ENCODE measurements at places on chromosomes 4 and X. TPM values are rescaled to one million over a fixed set of nuclear protein-coding genes. Genes with fewer than 3 reads are reported as not detected.

DNA sequence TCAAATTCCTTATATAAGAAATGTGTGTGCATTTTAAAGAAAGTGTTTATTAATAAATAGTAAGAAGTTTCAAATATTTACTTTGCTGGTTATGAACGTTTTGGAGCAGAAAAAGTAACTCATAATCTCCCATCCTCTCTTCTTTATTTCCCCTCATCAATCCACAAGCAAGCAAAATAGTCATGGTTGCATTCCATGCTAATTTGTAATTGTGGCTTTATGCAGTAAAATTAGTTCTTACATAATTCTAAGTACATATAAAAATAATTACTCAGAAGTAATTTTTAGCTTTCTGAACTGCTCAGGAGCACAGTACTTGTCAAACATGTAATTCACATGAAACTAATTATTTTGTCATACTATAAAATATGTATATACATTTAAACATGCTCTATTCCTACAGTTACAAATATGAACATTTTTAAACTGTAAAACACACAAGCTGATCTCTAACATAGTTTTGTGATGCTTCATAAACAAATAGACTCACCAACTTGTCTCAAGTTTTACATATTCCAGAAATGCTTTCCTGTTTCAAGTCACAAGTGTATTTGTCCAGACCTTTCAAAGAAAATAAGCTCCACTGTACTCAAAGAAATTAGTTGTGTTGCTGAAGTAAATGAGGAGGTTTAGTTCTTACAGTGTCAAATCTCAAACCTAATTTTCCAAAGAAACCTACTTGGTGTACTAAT lies 218.9 kb downstream of the PABPC4L start:
- no peak for DNase-seq

- no peak for DNase-seq
Observed at GRCh38 chrX:72685018-72685417, 29.1 kb downstream of the PHKA1 start.

GRCh38 chr4:91099666-91100065 lies 972.5 kb downstream of the CCSER1 start:
- no peak for DNase-seq

- no peak for DNase-seq
Observed at GRCh38 chr4:118743867-118744266, 58.7 kb downstream of the METTL14 start.

- no peak for DNase-seq
Observed at GRCh38 chr4:56372774-56373173, 14.5 kb downstream of the AASDH start.

DNA sequence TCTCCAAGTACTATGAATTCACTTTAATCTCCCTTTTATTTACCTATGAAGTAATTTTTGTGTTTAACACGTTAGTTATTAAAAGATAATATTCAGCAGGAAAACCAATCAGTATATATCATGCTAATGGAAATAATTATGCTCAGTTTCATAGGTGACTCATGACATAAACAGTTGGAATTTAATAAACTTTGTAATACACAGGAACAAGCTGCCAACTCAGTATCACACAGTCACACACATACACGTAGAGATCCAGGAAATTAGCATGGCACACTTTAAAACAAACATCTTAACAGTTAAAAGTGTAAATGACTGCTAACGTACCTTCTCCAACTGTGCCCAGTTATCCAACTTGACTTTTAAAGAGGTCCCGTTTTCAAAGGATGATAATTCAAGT lies 2.3 kb downstream of the SPATA4 start:
- DNase-seq = no peak

DNA sequence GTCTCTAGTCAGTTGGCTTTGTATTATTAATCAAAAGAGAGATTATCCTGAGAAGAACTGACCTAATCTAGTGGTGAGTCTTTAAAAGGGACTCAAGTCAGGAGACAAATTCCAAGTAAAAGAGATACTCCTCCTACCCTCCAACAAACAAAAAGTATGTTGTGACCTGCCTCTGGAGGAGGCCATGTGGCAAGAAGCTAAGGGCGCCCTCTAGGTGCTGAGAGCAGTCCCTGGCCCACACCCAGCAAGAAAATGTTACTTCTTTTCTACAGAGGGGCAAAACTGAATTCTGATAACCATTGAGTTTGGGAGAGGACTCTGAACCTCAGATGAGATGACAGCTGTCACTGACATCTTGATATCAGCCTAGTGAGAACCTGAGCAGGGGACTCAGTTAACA lies 953.6 kb upstream of the AGA start:
- DNase-seq = no peak

DNA sequence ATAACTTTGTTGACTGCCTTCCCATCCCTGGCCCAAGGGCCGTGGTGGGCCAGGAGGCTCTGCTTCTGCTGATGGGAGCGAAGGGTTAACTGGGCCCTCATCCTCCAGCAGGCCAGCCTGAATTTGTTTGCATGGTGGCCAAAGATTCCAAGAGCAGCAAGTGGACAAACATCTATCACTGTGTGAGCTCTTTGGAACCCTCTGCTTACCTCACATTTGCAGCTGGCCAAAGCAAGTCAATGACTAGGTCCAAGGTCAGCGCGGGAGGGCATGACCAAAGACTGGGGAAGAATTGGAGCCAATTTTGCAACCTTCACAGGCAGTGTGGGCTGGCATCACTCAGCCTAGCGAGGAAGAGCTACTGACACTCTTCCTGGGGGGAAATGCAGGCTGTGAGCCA lies 67.8 kb upstream of the ATP6AP2 start:
- DNase-seq = no peak

The SRPX gene
- 34.0 TPM for polyA plus RNA-seq

The PDGFC gene
- 30.5 TPM for polyA plus RNA-seq

The MSL3 gene
- 40.1 TPM for polyA plus RNA-seq

The LIN54 gene
- polyA plus RNA-seq = 13.8 TPM

The PDE6B gene
- 18.9 TPM for polyA plus RNA-seq
